CD4-positive, alpha-beta T cell treated with Interferon gamma for 1 hour (primary cell): ENCODE measurements at places on chromosomes 7 and 10.

GRCh38 chr7:39898867-39899266 lies 51.2 kb upstream of the CDK13 start:
- DNase-seq: no peak

DNA sequence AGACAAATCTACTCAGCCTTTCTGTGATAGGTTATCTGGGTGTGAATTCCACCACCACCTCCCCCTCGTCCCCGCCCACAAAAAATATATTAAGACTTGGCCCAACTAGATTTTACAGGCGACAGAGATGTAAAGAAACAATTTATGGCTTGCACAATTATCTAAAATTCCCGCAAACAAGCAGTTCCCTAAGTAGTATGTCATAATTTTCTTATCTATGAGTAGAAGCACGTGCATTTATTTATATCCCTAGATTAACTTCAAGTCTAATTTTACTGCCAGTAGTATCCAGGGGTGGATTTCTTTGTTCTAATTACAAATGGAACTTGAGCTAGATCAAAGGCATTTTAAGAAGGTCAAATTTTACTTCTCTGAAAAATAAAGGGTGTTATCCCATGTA lies 1.7 kb downstream of the TSPAN12 start:
- DNase-seq: no peak

- DNase-seq: no peak
These were observed 12.7 kb upstream of the BNIP3 start for GRCh38 chr10:131994435-131994834.

GRCh38 chr10:114634609-114634979 lies 23.5 kb downstream of the ABLIM1 start:
- DNase-seq: no peak

GRCh38 chr10:112793202-112793921 lies 156.7 kb upstream of the TCF7L2 start:
- no peak for DNase-seq

- DNase-seq: no peak
These were observed 397.8 kb downstream of the EXOC4 start for GRCh38 chr7:133650487-133651300.

- DNase-seq: no peak
These were observed 251.9 kb downstream of the PRKG1 start for GRCh38 chr10:51326174-51326573.

GRCh38 chr7:36456138-36456537 lies 66.5 kb downstream of the ANLN start:
- DNase-seq: no peak

- no peak for DNase-seq
These were observed 42.2 kb upstream of the PDGFA start for GRCh38 chr7:561631-562373.
